Memory B cell (primary cell): ENCODE measurements at places on chromosomes 12 and 14.

DNA sequence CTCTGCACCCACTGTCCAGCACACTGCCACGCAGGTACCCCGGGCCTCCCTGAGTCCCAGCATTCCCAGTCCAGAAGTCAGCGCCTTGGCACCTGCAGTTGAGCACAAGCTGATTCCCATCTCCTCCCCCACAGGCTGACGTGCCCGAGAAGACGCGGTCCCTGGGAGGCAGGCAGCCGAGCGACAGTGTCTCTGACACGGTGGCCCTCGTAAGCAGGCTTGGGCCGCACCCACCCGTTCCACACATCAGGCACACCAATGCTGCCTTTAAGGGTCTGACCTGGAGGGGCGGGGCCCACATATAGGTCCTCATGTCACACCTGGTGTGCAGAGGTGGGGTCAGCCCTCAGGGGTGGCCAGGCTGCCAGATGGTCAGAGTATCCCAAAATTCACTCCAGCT is 18.4 kb upstream of the TEX22 start:
- no peak overlapping the region for H3K4me3 ChIP-seq
- H3K27ac ChIP-seq, result no peak overlapping the region
- H3K27me3 ChIP-seq, result no peaks in the 10 kb centered on the region
- peaks cover 4% of the 10 kb centered on the region for H3K36me3 ChIP-seq

GRCh38 chr12:132510746-132511477 is 21.0 kb downstream of the FBRSL1 start:
- no peak overlapping the region for H3K27ac ChIP-seq
- DNase-seq, result no peak
- peaks cover 5% of the 10 kb centered on the region for H3K4me1 ChIP-seq
- H3K27me3 ChIP-seq, result no peaks in the 10 kb centered on the region
- H3K4me3 ChIP-seq, result no peak overlapping the region

DNA sequence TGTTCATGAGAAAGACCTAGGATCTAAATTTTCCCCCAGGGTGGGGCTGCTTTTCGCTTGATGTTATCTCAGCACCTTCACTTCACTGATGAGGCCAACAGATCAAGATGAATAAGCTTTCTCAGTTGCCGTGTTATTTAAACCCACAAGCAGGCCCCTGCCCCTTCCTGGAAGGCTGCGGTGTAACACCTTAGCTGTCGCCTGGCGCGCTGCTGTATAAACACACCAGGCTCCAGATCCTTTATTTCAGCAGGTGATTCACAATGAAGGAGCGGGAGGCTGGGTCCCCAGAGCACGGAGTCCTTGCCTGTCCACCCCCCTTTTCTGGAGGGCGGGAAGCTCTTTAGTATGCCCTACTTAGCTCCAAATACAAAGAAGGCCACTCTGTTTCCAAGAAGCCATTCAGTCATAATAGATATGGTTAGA is 515.4 kb downstream of the FUT8 start:
- H3K27ac ChIP-seq, result no peak overlapping the region
- H3K4me3 ChIP-seq, result no peak overlapping the region
- no peaks in the 10 kb centered on the region for H3K36me3 ChIP-seq
- peaks cover 2% of the 10 kb centered on the region for H3K4me1 ChIP-seq
- DNase-seq, result no peak

GRCh38 chr12:111638556-111638955 is 39.4 kb upstream of the ATXN2 start:
- no peak overlapping the region for H3K4me3 ChIP-seq
- peaks cover 5% of the 10 kb centered on the region for H3K36me3 ChIP-seq
- H3K27ac ChIP-seq, result peak overlapping the region; percentile 43
- H3K4me1 ChIP-seq, result no peaks in the 10 kb centered on the region

DNA sequence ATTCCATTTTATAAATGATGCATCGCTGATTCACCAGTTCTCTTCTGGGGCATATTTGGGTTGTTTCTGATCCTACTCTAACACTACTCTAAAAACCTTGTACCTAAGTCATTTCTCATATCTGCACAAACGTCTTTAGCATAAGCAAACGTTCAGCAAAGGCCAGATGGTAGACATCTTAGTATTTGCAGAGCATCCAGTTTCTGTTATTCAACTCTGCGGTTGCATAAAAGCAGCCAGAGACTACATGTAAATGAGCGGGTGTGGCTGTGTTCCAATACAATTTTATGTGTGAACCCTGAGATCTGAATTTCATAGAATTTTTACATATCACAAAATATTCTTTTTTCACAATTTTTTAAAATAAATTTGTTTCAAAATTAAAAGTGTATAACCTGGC is 22.8 kb upstream of the MMP17 start:
- peaks cover 14% of the 10 kb centered on the region for H3K36me3 ChIP-seq
- no peak overlapping the region for H3K27ac ChIP-seq
- peaks cover 8% of the 10 kb centered on the region for H3K4me1 ChIP-seq
- DNase-seq, result no peak
- no peaks in the 10 kb centered on the region for H3K27me3 ChIP-seq

GRCh38 chr12:583251-583869 is 79.9 kb downstream of the NINJ2 start:
- no peak overlapping the region for H3K4me3 ChIP-seq
- H3K36me3 ChIP-seq, result peaks cover under 1% of the 10 kb centered on the region
- H3K27me3 ChIP-seq, result no peaks in the 10 kb centered on the region
- no peak overlapping the region for H3K27ac ChIP-seq

GRCh38 chr12:71447691-71448132 is 8.1 kb downstream of the LGR5 start:
- H3K4me3 ChIP-seq, result no peak overlapping the region
- peaks cover 8% of the 10 kb centered on the region for H3K27me3 ChIP-seq

DNA sequence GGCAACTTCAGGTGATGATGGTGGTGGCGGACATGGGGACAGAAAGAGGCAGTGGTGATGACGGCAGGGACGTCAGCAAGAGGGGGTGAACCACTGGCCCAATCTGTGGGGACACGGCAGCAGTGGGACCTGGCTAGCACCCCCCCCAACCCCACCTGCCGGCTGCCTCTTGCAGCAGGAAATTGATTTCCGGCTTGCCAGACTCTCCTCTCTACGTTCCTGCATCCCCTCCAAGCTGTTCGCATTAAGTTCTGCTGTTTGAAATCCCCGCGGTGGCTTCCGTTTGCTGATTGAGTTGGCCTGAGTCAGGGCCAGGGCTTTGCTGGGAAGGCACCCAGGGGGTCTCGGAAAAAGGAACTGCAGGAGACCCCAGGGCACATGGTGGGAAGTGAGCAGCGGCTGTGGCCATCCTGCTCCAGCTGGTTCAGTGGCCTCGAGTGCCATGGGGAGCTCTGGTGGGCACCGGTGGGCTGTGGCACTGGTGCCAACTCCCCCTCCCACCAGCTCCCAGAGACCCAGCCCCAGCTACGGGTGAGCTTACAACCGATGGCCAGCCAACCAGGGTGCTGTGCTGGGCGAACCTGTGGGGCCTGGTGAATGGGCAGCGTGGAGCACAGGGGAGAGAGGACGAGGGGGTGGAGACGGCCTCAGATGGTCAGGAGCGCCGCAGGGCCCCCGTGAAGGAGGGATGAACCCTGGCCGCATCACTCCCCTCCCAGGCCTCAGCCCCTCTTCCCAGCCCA is 14.6 kb upstream of the NUDT14 start:
- no peaks in the 10 kb centered on the region for H3K36me3 ChIP-seq
- peaks cover 30% of the 10 kb centered on the region for H3K27me3 ChIP-seq
- peak overlapping the region; percentile 28 for H3K27ac ChIP-seq
- peak overlapping the region; percentile 47 for H3K4me3 ChIP-seq

- H3K36me3 ChIP-seq, result no peaks in the 10 kb centered on the region
- H3K4me1 ChIP-seq, result no peaks in the 10 kb centered on the region
- no peak overlapping the region for H3K4me3 ChIP-seq
- no peak overlapping the region for H3K27ac ChIP-seq
These were observed 227.4 kb downstream of the SUDS3 start for GRCh38 chr12:118603610-118604361.

DNA sequence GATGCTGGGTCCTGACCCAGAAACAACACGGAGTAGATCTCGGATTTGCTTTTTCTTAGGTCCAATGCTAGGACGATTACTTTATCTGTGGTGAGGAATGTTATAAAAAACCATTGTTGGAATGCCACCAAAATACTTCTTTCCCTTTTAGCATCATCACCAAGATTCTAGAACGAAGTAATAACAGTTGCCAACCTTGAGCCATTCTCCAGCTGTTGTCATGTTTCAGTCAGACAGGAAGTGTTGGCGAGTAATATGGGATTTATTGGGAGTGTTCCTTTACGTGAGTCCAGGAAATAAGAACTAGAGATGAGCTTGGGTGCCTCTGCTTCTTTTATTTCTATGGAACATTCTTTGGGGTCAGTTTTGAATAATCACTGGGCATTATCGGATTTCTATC is 892.9 kb downstream of the DIO2 start:
- DNase-seq, result no peak
- H3K4me1 ChIP-seq, result no peaks in the 10 kb centered on the region
- H3K27ac ChIP-seq, result no peak overlapping the region
- no peak overlapping the region for H3K4me3 ChIP-seq

GRCh38 chr12:67069451-67070306 is 199.5 kb upstream of the CAND1 start:
- peak overlapping the region; percentile 28 for H3K27ac ChIP-seq
- H3K4me3 ChIP-seq, result peak overlapping the region; percentile 87
- peaks cover 19% of the 10 kb centered on the region for H3K27me3 ChIP-seq
- DNase-seq, result peak; percentile 32

GRCh38 chr14:20733684-20734429 is 11.8 kb upstream of the EDDM3A start:
- no peaks in the 10 kb centered on the region for H3K27me3 ChIP-seq
- H3K4me1 ChIP-seq, result peaks cover 17% of the 10 kb centered on the region
- H3K27ac ChIP-seq, result no peak overlapping the region
- H3K4me3 ChIP-seq, result no peak overlapping the region
- no peak for DNase-seq

GRCh38 chr12:69513297-69513696 is 43.1 kb downstream of the FRS2 start:
- H3K27me3 ChIP-seq, result no peaks in the 10 kb centered on the region
- H3K4me1 ChIP-seq, result peaks cover 20% of the 10 kb centered on the region
- H3K27ac ChIP-seq, result no peak overlapping the region
- peaks cover 1% of the 10 kb centered on the region for H3K36me3 ChIP-seq
- H3K4me3 ChIP-seq, result no peak overlapping the region

DNA sequence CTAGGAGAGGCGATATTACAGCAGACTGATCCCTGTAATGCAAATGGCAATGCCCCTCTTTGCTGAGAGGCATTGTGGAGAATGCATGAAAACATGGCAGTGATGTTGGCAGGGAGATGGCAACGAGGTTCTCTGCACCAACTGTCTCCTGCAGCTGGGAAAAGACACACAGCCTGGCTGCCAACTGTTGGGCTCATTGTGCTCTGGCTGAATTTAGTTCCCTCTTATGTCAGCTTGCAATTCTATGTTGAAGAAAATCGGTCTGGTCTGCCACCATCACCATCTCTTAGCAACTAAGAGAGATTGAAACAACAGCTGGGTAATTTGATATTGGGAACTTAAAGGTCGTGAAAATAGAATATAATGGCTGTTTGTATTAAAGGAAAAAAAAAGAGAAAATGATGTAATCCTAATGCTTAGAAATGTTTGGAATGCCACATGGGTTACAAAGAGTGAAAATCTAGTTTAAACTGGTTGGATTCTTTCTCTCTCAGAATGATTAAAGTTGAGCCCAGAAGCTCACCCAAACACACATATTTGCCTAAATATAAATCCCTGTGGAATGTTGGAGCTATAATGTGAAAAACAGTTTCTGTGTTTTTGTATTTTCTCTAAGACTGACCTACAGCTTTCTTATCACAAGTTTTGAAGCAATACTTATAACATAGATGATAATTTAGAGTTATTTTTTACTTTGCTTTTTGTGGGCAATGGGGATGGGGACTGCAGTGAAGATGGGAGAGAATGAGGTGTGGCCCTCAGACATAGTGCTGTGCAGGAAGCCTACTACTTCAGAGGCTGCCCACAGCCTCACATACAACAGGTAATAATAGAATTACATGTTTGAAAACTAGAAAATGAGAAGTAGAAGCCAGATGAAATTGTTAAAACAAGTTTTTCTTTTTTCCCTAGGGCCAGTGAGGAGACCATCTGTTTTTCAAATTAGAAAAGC is 143.7 kb downstream of the AKAP6 start:
- no peaks in the 10 kb centered on the region for H3K4me1 ChIP-seq
- peaks cover 1% of the 10 kb centered on the region for H3K27me3 ChIP-seq
- H3K4me3 ChIP-seq, result no peak overlapping the region
- no peaks in the 10 kb centered on the region for H3K36me3 ChIP-seq

DNA sequence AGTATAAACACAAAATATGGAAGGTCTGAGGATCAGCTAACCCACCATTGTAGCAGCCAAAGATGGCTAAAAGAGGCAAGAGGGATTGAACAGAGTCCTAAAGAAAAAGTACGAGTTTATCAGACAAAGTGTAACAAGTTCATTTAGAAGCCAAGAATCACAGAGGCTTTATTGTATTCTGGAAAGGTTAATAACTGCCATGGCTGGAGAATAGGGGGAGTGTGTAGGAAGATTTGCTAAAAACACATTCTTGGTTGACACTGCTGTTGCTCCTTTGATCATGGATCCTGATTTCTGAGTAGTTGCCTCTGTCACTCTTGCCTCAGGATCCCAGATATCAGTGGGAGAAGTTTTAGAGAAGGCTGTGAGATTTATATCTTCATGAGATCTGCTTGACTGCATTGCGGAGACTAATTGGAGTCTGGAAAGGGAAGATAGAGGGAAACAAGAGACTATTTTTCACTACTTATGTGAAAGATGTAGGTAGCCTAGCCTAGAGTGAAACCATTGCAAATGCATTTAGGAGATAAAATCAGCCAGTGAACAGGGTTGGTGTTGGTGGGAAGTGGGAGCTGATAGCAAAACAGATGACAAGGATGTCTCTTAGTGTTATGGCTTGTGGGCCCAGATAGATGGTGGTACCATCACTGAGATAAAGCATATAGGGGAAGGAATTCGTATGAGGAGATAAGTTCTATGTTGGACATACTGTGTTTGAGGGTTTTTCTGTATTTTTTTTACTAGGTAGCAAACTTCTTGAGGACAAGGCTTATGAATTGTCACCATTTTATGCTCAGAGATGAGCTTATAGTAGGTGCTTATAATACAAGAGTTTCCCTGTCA is 402.9 kb upstream of the PDE3A start:
- H3K27ac ChIP-seq, result no peak overlapping the region
- no peaks in the 10 kb centered on the region for H3K36me3 ChIP-seq
- no peaks in the 10 kb centered on the region for H3K27me3 ChIP-seq
- DNase-seq, result no peak

DNA sequence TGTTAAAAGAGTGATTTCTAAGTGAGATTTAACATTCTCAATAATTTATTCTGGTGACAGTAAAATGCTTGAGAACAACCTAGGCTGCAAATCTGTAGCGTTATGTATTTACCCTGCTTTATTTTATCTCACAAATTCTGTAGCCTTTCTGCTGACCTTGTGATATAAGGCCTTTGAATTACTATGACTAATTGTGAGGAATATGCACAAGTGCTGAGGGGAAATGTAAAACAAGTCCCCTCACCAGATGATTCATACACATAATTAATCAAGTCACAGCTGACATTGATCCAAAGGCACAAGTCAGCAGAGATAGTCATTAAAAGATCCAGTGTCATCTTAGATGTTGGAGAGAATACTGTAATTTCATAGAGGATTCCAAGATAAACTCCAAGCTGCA is 992.7 kb upstream of the USP15 start:
- no peak overlapping the region for H3K4me3 ChIP-seq
- no peaks in the 10 kb centered on the region for H3K4me1 ChIP-seq
- H3K36me3 ChIP-seq, result no peaks in the 10 kb centered on the region
- DNase-seq, result no peak

GRCh38 chr12:1691123-1692007 is 495 bp downstream of the ADIPOR2 start:
- H3K36me3 ChIP-seq, result peaks cover 2% of the 10 kb centered on the region
- H3K4me1 ChIP-seq, result peaks cover 25% of the 10 kb centered on the region
- H3K4me3 ChIP-seq, result peak overlapping the region; percentile 91
- no peak for DNase-seq
- peak overlapping the region; percentile 94 for H3K27ac ChIP-seq

GRCh38 chr14:35414365-35414764 is 9.8 kb upstream of the NFKBIA start:
- H3K36me3 ChIP-seq, result no peaks in the 10 kb centered on the region
- H3K4me1 ChIP-seq, result peaks cover 15% of the 10 kb centered on the region
- no peaks in the 10 kb centered on the region for H3K27me3 ChIP-seq
- no peak for DNase-seq
- H3K27ac ChIP-seq, result no peak overlapping the region
- H3K4me3 ChIP-seq, result no peak overlapping the region
